ENCODE measurements at places on chromosomes 6 and 20.

- DNase-seq = no peak
Measured at GRCh38 chr6:120876424-120876823, 457.9 kb downstream of the TBC1D32 start.

- DNase-seq = no peak
Measured at GRCh38 chr6:44606504-44606903, 219.0 kb downstream of the CDC5L start.

DNA sequence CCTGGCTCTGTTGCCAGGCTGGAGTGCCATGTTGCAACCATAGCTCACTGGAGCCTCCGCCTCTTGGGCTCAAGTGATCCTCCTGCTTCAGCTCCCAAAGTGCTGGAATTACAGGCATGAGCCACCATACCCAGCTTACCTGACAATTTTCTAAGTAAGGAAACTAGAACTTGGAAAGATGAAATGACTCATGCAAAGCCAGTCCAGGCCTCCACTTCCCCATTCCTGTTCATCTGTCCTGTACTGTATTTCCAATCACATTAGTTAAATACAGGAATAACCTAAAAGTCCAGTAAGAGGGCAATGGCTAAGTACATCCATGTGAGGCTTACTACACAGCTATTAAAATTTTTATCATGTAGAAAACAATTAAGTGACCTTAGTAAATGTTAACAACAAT lies 8.3 kb upstream of the ADGB start:
- no peak for DNase-seq

GRCh38 chr20:48786951-48787705 lies 40.7 kb downstream of the PREX1 start:
- DNase-seq = no peak

Measured in activated T-helper 2 cell treated with anti-CD3 and anti-CD28 coated beads, Interferon-gamma antibody, Interleukin-2, Interleukin-4, amounts not matched to agents 10 μg/mL and 5 μg/mL and 100 μg/mL, durations not matched to agents 14 hours and 24 hours and 36 hours (primary cell).